ENCODE measurements at places on chromosomes 1 and 21.
A peak's percentile ranks its signal among the peaks of the same experiment; 100 is the strongest.

DNA sequence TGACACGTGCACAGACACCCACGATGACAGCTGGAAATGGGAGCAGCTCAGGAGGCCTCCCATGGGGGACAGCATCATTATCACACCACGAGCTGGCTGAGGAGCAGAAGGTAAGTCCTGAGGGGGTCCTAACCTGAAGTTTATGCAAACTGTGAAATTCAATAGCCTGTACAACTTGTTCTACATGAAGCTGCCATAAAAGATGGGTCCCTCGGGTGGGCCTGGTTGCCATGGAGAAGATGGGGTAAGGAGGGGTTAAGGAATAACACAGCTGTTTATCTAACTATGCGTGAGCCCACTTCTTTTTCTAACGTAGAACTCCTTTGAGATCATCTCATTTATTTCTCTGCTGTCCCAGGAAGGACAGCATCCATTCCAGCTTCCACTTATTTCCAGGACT lies 163.4 kb upstream of the CD34 start:
- no peak for DNase-seq

DNA sequence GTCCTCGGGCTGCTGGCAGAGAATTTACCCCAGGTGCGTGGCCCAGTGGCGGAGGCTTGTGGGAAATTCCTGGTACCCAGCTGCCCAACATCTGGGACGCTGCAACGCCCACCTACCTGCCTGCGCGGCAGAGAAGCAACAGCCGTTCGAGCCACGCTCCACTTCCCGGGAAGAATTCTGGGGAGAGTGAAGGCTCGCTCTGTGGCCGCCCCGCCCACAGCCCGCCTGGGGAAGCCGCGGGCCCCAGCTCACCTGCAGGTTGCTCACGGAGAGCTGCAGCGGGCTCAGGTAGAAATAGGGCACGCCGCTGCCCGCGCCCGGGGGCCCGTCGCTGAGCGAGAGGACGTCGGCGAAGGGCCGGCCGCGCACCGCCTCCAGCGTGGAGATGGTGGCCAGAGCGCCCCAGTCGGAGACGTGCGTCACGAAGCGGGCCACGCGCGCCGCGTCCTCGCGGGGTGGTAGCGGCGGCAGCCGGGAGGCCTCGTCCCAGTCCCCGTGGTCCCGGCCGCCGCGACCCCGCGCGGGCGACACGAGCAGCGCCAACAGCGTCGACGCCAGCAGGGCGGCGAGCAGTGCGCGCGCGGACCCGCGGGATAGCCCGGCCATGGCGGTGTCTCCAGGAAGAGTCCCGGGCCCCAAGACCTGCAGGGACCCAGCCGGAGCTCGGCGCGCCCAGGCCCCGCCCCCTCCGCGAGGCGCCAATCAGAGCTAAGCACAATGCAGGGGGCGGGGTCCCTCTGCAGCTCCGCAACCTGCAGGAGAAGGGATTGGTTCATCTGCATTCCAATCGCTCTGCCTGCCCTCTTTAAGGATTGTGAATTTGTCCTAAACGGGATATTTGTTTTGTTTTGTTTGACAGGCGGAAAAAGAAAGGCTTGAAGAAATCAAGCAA lies at the start of gene CREG1:
TSS of gene CREG1 (minus strand) at position 627 of the 892 bp plus-strand sequence.
- DNase-seq = peak; percentile 77

- DNase-seq = no peak
Measured at GRCh38 chr1:101408212-101409042, 171.6 kb downstream of the S1PR1 start.

DNA sequence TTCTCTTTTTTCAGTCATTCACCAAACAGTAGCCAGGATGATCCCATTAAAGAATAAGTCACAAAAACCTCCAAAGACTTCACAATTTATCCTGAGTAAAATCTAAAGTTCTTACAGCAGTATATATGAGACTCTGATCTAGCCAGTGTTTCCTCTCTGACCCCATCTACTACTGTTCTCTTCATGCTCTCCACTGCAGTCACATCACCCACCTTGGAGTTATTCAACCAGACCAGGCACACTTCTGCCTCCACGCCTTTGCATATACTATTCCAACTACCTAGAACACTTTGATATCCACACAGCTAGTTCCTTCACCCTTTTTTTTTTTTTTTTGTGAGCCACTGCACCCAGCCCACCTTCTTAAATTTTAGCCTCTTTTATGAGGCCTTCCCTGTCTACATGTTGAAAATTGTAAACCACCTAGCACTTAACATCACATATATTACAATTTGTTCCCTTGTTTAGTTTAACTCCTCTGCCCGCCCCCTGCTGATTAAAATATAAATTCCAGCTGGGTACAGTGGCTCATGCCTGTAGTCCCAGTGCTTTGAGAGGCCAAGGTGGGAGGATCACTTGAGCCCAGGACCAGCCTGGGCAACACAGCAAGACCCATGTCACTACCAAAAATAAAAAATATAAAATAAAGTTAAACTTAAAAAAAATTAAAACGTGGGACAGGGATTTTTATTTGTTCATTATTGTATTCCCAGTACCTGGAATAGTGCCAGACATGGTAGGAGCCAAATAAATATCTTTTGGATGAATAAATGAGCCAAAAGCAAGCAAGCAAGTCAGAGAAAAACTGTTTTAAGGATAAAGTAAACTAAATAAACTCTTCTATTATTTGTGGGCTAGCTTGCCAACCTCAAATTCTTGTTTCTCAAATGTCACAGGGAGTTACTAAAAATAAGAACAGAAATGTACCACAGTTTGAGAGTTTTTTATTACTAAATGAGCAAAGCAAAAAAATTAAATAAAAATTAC lies 35.2 kb upstream of the MUTYH start:
- DNase-seq = no peak

DNA sequence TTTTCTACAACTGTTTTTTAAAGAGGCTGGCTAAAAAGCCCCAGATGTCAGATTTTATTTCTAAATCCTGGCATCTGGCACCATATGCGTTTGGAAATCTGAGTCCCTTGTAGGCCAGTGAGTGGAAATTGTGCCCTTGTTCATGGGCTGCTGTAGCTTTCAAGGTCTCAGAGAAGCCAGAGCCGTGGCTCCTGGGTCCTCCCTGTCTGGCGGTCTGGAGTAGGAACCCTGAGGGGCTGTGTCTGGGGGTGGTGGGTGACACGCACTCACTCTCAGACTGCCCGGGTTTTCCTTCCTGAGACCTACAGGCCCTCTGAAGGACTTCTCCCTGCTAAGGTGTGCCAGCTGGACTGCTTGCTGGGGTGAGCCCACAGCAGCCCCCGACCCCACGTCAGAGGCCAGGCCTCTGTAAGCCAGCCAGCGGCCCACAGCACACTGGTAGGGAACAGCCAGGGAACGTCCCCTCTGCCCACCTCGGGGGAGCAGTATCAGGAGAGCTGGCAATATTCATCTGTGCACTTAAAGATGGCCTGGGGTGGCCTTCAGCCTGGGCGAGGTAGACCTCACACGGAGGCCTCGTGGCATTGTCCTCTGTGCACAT lies 151.5 kb downstream of the PEX14 start:
- no peak for DNase-seq

- DNase-seq = no peak
Measured at GRCh38 chr1:65166572-65167305, 18.7 kb downstream of the AK4 start.

GRCh38 chr1:218671573-218671972 lies 326.4 kb downstream of the TGFB2 start:
- peak; percentile 59 for DNase-seq

GRCh38 chr1:83950106-83950661 lies 48.7 kb downstream of the TTLL7 start:
- DNase-seq = no peak

GRCh38 chr1:39720094-39720999 lies 18.3 kb upstream of the PPIE start:
- DNase-seq = peak; percentile 34

- no peak for DNase-seq
Measured at GRCh38 chr1:226558036-226558650, 9.6 kb downstream of the STUM start.

DNA sequence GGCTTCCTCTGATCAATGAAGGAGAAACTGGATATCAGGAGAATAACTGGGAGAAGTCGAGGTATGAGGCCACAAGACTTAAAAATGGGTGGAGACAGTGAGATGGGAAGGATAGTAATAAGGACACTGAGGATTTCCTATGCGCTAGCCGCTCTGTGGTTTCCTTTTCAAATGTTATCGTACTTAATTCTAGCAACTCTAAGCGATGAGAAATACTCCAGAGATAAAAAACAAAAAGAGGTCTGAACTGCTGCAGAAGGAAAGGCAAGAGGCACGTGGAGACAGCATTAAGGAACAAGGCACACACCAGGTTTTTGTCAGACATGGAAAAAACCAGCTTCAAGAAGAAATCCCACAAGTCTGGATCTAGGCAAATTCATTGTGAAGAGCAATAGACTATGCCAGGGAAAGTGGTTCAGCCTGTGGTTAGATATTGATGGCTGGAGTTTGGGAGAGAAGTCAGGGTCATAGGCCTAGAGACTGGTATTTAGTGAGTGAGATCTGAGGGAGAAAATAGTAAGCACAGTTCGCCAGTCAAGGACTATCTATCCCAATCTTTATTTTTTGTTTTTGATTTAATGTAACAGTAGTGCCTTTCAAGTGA lies 5.3 kb downstream of the CLCA2 start:
- no peak for DNase-seq

DNA sequence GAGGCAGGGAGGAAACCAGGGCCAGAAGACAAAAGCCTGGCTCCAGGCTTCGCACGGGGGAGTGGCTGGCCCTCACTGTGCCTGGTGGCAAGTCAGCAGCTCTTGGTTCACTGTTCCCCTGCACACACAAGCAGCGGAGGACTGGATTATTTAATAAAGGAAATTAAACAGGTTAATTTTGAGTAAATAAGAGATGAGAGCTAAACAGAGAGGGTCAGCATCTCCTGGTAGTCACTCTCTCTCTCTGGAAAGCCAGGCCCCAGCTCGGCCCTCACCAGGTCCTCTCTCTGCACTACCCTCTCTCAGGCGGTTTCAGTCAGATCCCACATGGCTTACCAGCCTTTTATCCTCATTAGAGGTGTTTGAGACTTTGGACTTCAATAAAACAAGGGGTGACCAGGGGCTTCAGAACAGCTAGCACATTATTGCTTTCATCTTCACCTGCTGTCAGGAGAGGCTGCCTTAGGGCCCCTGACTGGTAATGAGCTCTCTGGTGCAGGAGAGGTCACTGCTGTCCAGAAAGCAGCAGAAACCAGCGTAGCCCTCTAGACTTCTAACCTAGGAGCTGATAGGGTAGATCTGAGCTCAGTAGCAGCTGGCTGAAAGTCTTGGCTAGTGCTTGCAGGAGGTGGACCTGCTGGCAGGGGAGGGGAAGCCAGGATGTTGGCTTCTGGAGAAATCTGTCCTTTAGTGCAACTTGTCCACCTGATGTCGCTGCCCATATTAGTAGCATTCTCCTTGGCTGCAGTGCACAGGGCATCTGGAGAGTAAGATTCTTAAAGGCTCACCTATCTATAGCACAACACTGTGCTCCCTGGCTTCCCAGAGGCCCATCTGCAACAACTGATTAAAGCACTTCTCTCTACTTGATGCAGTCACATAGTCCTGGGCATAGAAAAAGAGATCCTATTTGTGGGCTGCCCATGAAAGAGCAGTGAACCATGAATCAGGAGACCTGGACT lies 45.9 kb downstream of the SYT6 start:
- no peak for DNase-seq

GRCh38 chr1:77487631-77488030 lies 194.8 kb downstream of the ZZZ3 start:
- no peak for DNase-seq

GRCh38 chr1:216461466-216461865 lies 38.2 kb upstream of the USH2A start:
- no peak for DNase-seq

DNA sequence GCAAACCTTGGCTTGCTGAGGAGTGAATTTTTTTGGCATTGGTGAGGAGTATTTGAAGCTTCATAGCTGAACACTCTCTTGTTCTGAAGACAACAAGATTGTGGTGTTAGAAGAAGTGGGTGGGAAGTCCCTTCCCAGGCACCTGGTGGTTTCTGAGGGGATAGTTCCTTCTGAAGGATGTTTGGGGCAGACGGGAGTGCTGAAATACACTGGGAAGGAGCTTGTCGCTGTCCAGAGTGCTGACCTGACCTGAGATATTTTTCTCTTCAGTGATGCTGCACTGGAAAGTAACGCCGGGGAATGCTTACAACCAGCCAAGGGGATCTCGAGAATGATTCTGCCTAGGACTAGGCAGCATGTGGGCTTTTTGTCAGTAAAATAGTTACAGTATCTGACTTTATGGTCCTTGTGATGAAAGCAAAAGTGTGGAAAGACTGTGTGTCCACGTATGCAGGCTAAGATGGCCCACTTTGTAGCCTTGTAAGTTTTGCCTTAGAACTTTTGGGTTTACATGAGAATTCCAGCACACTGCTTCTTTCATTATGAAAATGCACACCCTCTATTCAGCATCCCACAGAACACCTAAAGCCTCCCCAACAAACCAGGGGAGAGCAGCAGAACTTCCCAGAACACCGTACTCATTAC lies 33.1 kb upstream of the NFASC start:
- peak; percentile 9 for DNase-seq

DNA sequence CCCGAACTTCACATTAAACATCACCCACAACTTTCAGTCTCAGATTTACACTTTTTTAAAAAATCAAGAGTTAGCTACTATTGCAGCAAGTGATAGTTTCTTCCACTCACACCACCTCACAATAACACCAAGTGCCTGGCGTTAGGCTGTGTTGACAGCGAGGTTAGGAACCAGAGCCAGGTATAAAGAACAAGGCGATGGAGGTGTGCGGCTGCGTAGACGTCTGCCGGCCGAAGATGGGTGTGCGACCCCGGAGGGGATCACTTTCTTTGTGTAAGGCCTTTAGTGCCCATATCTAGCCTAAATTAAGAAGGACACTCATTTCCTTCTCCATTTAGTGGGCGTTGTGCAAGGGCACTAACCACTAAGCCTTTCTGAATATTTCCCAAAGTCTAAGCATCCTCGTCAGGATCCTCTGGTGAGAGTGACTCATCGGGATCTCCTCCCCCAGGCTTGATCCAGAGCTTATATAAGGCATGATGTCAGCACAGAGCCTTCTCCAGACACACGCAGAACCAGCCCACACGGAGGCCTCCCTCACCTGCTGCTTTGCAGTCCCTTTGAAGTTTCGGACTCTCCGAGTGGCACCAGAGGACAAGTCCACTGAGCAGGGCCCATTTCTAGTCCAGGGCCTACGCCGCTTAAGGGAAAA lies 11.8 kb downstream of the NHLH2 start:
- DNase-seq = peak; percentile 72

DNA sequence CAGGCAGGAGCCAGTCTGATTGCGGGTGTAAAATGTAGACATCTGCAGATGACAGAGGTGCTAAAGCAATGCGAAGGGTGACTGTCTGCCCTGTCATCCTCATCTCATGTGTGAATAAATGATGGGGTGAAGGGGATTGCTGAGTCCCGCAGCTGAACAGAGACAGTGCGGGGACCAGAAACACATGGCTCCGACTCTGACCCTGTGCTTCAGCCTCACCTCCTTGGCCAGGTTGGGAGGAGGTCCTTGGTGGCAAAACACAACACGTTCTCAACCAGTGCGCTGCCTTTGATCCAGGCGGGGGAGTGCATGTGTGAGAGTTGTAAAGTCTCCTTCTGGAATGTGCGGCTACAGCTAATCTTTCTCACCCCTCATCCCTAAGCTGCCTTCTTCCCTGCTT lies 32.0 kb upstream of the TTC22 start:
- DNase-seq = no peak

DNA sequence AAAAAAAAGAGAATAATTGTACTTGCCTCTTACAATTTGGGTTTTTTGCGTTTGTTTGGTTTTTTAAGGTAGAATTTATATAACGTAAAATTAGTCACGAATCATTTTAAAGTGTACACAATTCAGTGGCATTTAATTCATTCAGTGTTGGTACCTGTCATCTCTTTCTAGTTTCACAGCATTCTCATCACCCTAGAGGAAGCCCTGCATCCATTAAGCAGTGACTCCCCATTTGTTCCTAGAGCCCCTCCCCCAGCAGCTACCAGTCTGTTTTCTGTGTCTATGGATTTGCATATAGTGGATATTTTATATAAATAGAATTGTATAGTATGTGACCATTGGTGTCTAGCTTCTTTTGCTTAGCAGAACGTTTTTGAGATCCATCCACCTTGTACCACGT lies 233.2 kb upstream of the FMN2 start:
- no peak for DNase-seq
